ENCODE measurements at places on chromosomes 3 and 15.

GRCh38 chr3:57758686-57759085 is 2.6 kb downstream of the SLMAP start:
- DNase-seq = no peak

DNA sequence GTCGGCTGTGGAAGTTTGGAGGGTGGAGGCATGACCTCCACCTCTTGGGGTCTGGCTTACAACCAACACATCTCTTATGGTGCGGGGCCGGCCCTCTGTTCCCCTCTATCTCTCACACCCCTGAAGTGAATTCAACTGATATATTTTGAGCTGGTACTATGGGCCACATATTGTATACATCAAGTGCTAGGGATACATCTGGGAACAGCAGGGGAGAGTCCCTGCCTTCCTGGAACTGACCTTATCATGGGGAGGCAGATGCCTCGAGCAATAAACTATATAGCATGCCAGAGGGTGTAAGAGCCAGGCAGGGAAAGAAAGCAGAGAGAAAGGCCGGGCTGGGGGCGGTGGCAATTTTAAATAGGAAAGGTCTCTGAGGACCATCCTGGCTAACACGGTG is 60.4 kb upstream of the TRPM1 start:
- no peak for DNase-seq

GRCh38 chr15:26850161-26850560 is 16.7 kb upstream of the GABRA5 start:
- no peak for DNase-seq

DNA sequence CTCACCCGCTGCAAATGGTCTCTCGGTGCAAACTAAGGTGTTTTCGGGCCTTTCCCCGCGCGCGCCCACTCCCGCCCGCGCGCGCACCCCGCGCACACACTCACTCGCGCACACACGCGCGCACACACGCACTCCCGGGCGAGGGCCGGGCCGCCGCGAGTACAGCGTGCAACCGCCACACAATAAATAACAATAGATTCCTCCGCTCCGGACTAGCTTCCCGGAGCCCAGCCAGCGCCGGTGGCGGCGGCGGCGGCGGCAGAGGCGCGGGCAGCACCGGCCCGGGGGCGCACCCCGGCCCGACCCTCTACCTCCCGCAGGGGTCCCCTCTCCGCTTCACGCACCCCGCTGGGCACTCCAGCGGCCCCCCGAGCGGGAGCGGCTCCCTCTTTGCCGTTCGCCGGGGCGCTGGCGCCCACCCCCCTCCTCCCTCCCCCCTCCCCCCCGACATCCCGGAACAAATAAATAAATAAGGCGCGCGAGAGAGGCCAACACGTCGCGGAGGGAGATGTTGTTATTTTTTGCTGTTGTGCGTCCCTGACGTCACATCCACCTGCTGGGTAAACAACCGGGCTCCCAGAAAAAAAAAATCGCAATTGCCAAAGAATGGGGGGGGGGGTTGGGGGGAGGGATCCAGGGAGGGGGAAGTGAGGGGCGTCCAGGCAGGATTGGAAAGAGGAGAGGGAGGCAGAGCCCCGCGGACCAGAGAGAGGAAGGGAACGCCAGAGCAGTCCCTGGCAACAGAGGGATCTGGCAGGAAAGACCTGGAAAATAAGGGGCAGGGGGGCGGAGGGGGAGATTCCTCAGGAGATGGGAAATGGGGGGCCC is at the start of gene FOXP1:
TSS of gene FOXP1 (minus strand) at position 163 of the 828 bp plus-strand sequence. CDS start 385,347 bp downstream, outside the sequence.
- DNase-seq = peak; percentile 79

Data from activated CD4-positive, alpha-beta T cell treated with anti-CD3 and anti-CD28 coated beads for 36 hours (primary cell).